T-helper 2 cell (primary cell): ENCODE measurements at places on chromosomes 5 and 9.

- no peak for DNase-seq
These were observed 62.7 kb upstream of the MEGF10 start for GRCh38 chr5:127227881-127228280.

GRCh38 chr5:83777856-83778255 lies 57.2 kb upstream of the HAPLN1 start:
- no peak for DNase-seq

- no peak for DNase-seq
These were observed 134.8 kb downstream of the FBXL7 start for GRCh38 chr5:15634591-15635288.

- DNase-seq = peak; percentile 14
These were observed 14.6 kb upstream of the AQP7 start for GRCh38 chr9:33416996-33417395.
